ENCODE measurements at places on chromosomes 2 and 18. TPM values are rescaled to one million over a fixed set of nuclear protein-coding genes. Genes with fewer than 3 reads are reported as not detected.
A peak's percentile ranks its signal among the peaks of the same experiment; 100 is the strongest.

GRCh38 chr2:220491670-220492069 lies 864.2 kb downstream of the SLC4A3 start:
- no peak for DNase-seq

DNA sequence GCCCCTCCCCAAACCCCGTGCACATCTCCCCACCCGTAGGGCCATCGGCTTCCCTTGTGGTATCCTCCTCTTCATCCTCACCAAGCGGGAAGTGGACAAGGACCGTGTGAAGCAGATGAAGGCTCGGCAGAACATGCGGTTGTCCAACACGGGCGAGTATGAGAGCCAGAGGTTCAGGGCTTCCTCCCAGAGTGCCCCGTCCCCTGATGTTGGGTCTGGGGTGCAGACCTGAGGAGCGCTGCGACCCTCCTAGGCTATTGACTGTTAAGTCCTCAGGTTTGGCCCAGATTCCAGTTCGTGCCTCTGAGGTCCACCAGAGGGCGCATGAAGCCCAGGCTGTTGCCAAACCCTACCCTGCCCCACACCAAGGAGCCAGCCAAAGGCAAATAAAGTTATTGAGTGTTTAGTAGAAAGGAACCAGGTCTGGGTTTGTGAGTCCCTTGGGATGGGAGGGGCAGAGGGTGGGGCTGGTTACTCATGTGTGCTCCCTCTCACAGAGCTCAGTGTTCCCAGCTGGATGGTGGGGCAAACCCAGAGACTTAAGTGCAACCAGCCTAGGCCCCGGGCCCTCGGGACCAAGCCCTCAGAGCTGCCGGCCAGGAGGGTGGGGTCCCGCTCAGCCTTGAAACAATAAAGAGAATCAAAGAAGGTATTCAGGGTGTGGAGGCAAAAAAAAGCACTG lies 2.4 kb downstream of the PNKD start:
- DNase-seq: peak; percentile 95

DNA sequence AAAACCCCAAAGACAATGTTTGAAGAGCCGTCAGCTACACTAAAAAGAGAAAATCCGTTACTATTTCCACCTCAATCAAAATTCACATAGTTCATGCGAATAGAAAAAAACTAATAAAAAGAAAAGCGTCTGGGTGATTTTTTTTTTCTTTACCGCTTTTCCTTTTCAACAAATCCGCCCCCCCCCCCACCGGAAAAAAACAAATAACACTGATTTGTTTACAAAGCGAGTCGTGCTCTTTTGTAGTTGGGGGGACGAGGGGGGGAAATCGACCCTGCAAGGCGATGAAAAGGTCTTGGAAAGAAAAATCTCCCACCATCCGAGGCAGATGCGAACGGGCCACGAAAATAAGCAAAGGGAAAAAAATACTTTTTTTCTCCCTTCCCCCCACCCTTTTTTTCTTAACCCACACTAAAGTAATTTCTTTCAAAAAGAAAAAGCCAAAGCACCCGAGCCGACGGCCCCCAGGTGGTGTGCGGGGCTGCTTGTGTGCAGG lies 638 bp downstream of the ZNF521 start:
- DNase-seq: no peak

DNA sequence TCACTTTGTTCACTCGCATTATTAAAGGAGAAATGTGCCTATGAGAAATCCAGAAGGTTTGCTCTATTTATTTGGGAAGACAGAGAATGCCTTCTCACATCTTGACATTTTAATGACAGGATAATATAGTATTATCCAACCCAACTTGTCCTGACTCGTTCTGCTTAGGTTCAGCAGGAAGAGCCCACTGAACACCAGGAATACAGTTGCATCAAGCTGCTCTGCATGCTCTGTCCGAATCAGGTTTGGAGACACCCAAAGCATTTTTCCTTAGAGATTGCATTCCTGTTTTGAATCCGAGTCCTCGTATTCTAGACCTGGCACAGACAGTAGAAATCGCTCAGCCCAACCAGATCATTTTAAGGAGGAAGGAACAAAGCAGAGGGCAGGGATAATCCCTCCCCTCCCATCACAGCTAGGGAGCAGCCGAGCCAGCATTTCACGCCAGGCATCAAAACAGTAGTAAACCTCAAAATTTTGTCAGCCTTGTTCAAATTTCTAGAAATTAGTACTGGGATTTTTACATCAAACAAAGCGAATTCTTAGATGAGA lies 837.4 kb upstream of the ID2 start:
- no peak for DNase-seq

DNA sequence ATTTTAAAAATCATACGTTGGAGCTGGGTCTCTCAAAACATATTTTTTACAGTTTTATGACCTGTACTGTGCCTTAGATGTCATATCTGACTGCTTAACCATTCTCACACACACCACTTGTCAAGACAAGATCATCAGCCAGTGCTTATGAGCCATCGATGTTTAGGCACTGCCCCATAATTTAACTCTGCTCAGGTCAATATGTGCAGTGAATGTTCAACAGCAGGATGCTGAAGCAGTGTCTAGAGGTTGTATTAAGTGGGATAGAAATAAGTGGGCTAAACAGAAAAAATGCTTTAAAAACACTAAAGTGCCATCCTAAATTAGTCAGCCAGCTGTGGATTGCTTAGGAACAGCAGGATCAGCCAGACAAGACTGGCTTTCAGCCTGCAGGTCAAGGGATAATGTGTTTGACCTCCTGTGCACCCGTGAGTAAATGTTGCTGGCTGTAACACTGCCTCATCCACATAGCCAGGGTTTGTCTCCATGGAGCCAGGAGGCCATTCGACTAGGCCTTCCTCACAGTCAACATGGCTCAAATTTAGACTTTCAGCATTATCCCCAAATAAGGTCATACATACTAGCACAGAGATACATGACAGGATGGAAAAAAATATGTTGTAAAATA lies 139.0 kb upstream of the NXPH2 start:
- DNase-seq: peak; percentile 28

- peak; percentile 6 for DNase-seq
Measured at GRCh38 chr2:193810533-193810932, 1615.8 kb upstream of the TMEFF2 start.

GRCh38 chr2:147482111-147482895 lies 362.5 kb upstream of the ACVR2A start:
- no peak for DNase-seq

DNA sequence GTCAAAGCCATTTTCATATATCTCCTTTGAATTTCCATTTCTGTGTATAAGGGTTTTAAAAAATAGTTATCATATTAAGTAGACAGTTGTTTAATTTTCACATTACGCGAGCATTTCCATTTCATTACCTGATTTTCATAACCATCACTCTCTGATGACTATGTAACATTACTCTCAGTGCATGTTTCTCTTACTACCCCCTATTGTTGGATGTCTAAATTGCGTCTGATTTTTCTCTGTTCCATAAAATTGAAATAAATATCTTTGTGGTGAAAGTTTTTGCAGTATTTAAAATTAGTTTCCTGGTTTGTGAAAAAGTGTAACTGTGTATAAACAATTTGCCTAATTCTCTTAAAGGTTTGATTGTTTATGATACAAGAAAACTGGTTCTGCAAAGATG lies 123.8 kb downstream of the MYO1B start:
- DNase-seq: no peak

GRCh38 chr2:110659248-110659647 lies 18.6 kb downstream of the BUB1 start:
- no peak for DNase-seq

DNA sequence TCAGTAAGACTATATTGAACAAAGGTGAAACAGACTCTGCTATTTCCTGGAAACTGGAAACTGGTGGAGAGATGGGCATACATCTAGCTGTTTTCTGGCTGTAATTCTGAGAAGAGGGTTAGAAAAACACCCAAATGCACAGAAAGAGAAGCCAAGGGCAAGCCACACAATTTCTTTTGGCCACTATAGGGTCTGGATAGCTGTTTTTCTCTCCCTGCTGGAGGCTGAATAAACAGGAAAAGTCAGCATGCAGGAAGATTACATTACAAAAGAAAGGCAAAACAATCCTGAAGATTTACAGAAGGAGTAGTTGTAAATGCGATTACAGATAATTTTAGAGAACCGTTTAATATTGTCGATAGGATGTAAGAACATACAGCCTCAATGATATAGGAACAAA lies 186.2 kb upstream of the REG3G start:
- no peak for DNase-seq

DNA sequence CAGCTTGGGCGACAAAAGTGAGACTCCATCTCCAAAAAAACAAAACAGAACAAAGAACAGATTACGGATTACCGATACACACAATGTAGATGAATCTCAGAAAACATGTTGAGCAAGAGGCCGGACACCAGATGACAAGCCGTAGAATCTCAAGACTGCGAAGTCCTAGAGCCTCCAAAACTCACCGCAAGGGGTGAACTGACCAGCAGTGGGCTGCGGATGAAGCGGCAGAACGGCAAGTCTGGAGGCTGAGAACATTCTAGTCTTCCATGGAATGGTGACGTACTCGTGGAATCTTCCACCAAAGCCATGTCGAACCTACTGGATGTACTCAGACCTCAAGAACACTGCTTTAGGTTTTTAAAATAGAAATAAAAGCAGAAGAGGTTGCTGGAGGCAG lies 198.8 kb downstream of the NDUFA10 start:
- DNase-seq: no peak

GRCh38 chr2:165787334-165787733 lies 6.7 kb downstream of the GALNT3 start:
- DNase-seq: peak; percentile 37

DNA sequence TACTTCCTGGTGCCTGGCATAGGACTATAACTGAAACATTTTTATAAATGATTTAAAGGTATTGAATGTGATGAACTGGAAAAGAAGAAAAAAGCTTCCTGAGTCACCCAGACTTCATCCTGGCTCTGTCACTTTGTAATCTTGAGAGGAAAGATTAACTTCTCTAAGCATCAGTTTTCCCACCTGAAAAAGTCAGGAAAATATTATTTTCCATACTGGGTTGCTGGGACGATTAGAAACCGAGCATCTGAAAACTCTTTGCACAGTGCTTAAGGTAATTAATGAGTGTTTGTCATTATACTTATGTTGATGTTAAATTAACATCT lies 71.8 kb downstream of the FMNL2 start:
- no peak for DNase-seq

DNA sequence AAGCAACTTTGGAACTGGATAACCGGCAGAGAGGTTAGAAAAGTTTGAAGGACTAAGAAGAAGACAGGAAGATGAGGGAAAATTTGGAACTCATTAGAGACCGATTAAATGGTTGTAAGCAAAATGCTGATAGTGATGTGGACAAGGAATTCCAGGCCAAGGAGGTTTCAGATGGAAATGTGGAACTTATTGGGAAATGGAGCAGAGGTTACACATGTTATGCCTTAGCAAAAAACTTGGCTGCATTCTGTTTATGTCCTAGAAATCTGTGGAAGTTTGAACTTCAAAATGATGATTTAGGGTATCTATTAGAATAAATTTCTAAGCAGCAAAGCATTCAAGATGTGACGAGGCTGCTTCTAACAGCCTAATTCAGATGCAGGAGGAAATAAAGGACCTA lies 675.1 kb upstream of the SYT4 start:
- no peak for DNase-seq

- no peak for DNase-seq
Measured at GRCh38 chr2:50953021-50953420, 78.9 kb downstream of the NRXN1 start.

- no peak for DNase-seq
Measured at GRCh38 chr2:223979730-223980396, 22.6 kb downstream of the MRPL44 start.

DNA sequence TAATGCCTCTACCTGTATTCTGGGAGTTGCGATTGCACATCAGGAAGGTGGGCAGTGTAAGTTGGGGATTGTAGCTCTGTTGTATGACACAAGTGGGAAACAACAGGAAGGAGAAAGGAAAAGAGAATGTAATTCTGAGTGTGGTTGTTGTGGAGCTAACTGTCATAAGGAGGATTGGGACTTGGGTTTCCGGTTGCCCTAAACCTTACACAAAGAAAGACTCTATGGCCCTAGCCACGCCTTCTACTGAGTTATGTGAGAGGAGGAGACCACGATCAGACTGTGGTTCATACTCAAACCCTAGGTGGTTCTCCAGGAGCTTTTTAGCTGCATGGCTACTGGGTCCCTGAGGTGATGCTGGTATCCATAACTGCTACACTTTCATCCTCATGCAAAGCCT lies 86.5 kb downstream of the TANC1 start:
- no peak for DNase-seq

GRCh38 chr18:10841203-10841602 lies 308.2 kb downstream of the PIEZO2 start:
- no peak for DNase-seq

DNA sequence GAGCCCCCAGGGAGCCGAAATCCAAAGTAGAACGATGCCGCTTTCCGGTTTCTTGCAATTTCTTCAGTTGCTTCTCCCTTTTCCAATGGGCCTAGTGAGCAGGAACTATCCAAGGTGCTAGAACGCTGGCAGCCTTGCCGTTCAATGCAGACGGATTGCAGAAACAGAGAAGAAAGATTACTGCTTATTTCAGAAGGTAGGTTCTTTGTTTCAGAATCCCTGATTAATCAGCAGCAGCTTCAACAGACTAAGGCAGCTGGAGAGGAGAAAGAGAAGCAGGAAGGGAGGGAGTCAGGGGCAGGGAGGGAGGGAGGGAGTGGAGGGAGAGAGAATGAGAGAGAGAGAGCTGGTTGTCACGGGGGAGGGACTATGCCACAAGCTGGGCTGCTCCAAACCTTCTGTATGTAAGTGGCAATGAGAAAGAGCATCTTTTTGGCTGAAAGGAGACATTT lies 576 bp downstream of the NYAP2 start:
- peak; percentile 50 for DNase-seq

- DNase-seq: no peak
Measured at GRCh38 chr2:236402033-236402790, 138.0 kb upstream of the ASB18 start.

DNA sequence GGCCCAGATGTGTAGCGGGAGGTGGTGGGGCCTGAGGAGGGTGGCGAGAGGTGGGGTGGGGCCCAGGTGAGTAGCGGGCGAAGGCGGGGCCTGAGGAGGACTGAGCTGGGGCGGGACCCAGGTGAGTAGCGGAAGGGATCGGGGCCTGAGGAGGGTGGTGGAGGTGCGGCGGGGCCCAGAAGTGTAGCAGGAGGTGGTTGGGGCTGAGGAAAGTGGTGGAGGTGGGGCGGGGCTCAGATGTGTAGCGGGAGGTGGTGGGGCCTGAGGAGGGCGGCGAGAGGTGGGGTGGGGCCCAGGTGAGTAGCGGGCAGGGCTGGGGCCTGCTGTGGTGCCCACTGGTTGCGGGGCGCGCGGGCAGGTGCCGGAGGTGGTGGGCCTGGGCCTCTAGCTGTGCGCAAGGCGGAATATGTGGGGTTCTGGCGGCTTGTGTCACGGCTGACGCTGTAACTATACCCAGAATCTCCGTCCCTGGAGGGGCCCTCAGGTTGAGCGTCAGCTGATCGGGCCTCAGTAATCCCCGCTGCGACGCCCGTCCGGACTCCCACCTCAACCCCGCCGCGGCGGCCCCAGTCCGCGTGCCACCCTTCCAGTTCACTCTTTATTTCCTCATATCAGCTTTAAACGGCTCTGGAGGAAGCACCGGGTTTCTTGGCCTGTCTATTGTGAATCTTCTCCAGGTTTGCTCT lies 866 bp upstream of the SF3B6 start:
- peak; percentile 10 for DNase-seq

The RAX gene
- total RNA-seq: not detected

The UPP2 gene
- total RNA-seq: not detected

The TEKT4 gene
- not detected for total RNA-seq

The RFX8 gene
- not detected for total RNA-seq

The HAAO gene
- not detected for total RNA-seq

The CSRNP3 gene
- not detected for total RNA-seq

All from MG63 (cell line).